Right renal cortex interstitium (tissue), 3 donors: ENCODE measurements at places on chromosomes 13 and 19. TPM values are rescaled to one million over a fixed set of nuclear protein-coding genes. Genes with fewer than 3 reads are reported as not detected.

DNA sequence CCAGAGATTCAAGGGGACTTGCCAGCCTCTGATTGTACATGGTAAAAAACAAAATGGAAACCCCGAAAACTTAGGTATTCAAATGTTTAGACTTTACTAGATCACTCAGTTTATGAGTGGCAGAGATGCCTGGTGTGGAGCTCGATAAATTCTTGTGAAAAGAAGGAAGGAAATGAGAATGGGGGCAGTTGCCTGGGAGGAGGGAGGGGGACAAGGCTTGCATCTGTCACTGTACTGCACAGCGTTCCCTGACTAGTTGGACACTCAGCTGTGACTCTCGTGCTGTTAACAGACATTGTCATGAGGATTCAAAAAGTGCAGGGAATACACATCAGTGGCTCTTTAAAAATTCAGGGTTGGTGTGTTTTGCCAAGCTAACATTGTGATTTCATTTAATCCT lies 232.9 kb downstream of the ZIC5 start:
- DNase-seq = no peak

Gene CEACAM18
- not detected for polyA plus RNA-seq

Gene EXOSC5
- polyA plus RNA-seq = 14.3 TPM

DNA sequence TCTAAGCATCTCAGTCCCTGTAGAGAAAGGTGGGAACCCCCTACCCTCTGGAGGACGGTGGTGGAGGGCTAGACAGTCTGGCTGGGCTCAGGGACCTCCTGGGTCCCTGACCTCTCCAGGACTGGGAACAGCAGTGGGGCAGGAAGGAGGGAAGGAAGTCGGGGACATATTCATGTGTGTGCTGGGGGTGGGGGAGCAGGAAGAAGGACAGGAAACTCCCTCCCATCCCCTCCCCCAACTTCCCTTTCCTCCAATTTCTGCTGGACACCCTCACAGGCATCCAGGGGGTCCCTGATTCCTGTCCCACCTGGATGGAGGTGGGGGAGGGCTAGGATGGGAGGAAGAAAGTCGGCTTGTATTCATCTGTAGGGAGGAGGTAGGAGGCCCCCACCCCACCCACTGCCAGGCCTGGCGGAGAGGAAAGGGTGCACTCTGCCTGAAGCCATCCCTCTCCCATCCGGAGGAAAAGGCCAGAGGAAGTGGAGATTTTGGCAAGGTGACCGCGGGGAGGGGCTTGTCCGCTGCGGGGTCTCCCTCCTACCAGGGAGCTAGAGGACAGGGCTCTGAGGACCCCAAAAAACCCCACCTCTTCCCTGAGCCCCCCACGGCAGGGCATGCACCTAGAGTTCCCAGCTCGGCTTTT lies 2.3 kb downstream of the NOVA2 start:
- no peak for DNase-seq

- DNase-seq = no peak
Measured at GRCh38 chr19:55345101-55345817, 5.6 kb downstream of the KMT5C start.

Gene ZNF726
- 11.2 TPM for polyA plus RNA-seq

DNA sequence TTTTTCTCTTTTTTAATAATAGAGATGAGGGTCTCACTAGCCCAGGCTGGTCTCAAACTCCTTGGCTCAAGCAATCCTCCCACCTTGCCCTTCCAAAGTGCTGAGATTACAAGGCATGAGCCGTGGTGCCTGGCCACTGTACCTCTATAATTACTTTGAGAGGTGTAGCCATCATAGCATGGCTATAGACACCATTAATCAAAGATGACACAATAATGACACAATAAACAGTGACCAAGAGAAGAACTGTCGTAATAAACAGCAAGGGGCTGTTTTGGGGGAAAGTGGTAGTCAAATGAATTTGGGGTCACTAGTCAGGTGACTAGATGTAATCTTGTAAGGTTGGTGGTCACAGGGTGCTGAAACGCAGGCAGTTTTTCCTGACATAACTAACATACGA lies 30.4 kb downstream of the KLF5 start:
- DNase-seq = no peak

Gene ELAVL1
- 81.6 TPM for polyA plus RNA-seq

- DNase-seq = no peak
Measured at GRCh38 chr13:98918771-98919170, 59.1 kb downstream of the DOCK9 start.

DNA sequence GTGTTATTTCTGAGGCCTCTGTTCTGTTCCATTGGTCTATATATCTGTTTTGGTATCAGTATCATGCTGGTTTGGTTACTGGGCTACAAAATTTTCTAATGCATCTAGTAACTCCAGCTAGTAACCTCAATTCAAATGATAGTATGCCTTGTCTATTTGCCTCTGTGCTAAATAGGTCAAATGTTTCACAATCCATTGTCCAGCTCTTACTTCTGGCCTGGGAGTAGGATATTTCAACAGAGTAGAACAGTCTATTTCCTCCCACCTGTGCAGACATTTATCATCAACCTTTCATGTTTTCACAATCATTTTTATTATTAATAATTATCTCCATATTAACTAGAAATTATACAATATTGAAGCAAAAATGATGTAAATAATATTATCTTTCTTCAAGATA lies 18.1 kb upstream of the NDFIP2 start:
- DNase-seq = no peak

- no peak for DNase-seq
Measured at GRCh38 chr19:33954686-33955085, 158.0 kb downstream of the KCTD15 start.

GRCh38 chr19:42069619-42070351 lies at the start of gene GRIK5:
Gene GRIK5 (minus strand): TSS chr19:42070206. CDS start chr19:42065770, 4,436 bp downstream.
- no peak for DNase-seq

GRCh38 chr19:40612831-40613689 lies 11.9 kb downstream of the LTBP4 start:
- no peak for DNase-seq

DNA sequence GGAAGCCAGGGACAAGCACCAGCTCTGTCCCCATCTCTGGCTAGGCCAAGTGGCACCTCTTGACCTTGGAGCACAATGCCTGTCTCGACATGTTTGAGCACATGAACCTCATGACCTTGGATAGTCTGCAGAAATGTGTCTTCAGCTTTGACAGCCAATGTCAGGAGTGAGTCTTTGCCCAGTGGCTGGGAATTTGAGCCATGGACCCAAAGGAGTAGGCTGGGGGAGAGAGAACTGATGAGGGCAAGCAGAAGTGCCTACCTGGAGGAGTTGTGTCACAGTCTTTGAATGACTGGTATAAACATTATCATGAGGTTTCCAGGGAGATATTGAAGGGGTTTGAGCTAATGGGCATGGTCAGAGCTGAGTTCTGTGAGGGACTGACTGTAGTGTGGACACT lies 6.7 kb upstream of the CYP4F12 start:
- no peak for DNase-seq

DNA sequence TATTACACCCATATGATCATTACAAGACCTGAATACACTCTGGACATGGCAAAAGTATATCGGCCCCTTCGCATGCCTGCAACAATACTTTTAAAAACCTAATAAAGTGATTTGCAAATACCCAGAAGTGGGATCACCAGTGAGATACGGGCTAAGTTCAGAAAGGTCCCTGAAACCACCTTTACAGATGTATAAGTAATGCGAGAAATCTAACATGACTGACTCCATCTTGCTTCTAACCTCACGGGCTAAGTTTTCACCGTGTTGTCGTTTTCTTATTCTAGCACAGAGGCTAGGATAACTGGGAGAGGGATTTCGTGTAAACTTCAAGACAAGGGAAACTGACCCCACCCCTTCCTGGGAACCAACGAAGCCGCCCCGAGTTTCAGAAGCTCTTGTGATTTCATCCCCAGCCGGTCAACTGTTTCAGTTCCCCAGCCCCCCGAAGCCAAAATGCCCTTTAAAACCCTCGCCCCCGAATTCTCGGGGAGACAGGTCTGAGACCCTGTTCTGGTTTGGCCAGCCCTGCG lies 703 bp downstream of the NEK3 start:
- DNase-seq = no peak

Gene GPR183
- 2.2 TPM for polyA plus RNA-seq

DNA sequence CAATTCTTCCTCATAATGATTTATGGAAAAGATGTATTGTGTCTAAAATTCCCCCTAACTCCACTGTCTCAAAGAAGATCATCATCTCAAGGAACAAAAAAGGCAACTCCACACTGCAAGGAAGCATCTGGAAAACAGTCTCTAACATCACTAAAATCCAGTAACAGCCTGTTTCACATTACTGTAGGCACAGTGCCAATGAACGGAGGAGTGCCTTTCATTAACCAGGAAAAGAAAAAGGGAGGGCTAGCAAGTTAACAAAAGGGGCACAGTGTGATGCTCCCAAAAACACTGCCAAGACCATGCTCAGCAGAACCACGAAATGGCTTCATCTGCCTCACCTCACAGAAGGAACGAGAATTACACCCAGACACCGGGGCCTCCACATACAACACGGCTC lies 8.5 kb downstream of the TMTC4 start:
- no peak for DNase-seq

DNA sequence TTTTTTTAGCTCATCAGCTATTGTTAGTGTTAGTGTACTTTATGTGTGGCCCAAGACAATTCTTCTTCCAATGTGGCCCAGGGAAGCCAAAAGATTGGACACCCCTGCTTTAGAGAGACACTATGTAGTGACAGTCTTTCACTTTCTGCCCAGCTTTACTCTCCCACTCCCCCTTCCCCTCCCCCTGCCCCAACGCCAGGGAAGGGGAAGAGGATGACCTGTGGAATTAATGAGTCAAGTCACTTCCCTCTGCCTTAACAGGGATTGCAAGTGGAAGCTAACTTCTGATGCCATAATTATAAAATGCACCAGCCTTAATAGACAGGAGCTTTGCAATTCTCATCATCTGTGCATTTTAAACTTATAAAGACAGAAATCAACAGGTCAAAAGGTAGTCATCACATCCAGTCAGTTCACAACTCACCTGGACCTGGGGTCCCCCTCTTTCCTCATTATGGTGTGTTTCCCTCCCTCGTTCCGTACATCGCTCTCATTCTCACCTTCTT lies 1.6 kb downstream of the ZNF415 start:
- no peak for DNase-seq

- no peak for DNase-seq
Measured at GRCh38 chr19:1874554-1875185, 10.6 kb downstream of the ABHD17A start.

DNA sequence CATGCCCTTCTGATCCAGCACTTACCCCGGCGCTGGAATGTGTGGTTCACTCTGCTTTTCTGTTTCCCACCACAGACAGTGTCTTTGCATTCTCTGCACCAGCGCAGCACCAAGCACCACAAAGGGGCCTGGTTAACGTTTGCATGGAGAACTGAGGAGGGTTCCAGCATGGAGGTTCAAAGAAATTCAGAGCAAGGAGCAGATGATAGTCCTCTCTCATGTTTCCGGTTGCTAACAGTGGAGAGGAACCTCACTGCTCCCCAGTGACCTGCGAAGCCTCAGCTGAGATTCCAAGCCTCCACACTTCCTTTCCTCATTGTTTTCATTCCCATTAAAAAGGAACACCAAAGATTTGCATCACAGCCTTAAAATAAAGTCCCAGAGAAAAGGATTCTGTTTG lies 99.7 kb downstream of the STARD13 start:
- DNase-seq = no peak

GRCh38 chr19:39874404-39874803 lies 28.2 kb upstream of the FBL start:
- DNase-seq = no peak

- DNase-seq = no peak
Measured at GRCh38 chr13:46648166-46648607, 95.2 kb downstream of the LRCH1 start.
